SJSA1 (cell line): ENCODE measurements at places on chromosomes 7 and 10. TPM values are rescaled to one million over a fixed set of nuclear protein-coding genes. Genes with fewer than 3 reads are reported as not detected.
A peak's percentile ranks its signal among the peaks of the same experiment; 100 is the strongest.

DNA sequence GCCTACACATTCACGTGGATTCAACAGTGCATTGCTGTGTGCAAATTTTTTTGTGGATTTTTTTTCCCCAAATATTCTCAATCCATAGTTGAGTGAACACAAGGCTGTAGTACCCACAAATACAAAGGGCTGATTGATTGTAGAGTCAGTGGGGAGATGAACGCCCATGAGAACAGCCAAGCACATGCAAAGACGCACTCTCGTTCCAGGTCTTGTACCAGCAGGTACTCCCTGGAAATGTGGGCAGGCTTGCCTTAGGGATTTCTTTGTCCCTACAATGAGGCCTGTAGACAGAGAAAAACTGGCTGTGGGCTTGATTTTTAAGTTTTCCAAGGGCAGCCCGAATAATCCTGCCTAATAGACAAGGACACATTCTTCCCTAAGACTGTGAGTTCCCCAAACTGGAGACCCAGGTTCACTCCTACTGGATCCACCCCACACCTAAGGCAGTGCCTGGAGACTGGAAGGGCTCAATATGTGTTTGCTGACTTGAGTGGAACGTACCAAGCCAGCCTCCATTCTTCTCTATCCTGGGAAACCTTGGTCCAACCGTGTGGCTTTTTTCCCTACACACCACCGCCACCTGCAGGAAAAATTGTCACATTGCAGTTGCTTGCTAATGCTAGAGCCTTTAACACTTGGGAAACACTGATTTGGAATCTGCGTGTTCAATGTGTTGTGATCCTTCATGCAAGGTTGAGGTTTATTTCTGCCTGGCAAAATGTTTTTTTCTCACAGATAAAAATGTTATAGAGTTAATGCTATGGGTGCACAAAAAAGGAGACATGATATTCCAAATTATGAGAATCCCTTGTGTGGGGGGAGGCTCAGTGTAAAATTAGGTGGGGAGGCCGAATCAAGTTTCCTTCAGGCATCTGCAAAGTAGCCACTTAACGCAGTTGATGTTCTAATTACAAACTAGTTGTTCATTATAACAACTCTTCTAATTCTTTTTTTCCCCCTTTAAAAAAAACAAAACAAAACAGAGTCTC lies 49.3 kb downstream of the PPP1R17 start:
- no peaks in the 10 kb centered on the region for H3K36me3 ChIP-seq
- peak; percentile 15 for DNase-seq
- no peak overlapping the region for H3K4me3 ChIP-seq
- no peaks in the 10 kb centered on the region for H3K4me1 ChIP-seq
- no peak overlapping the region for H3K27ac ChIP-seq

GRCh38 chr10:110058212-110058611 lies 50.4 kb downstream of the ADD3 start:
- DNase-seq = no peak
- no peaks in the 10 kb centered on the region for H3K27me3 ChIP-seq
- H3K36me3 ChIP-seq = no peaks in the 10 kb centered on the region
- no peak overlapping the region for H3K4me3 ChIP-seq
- peaks cover 39% of the 10 kb centered on the region for H3K4me1 ChIP-seq

GRCh38 chr7:121079425-121080169 lies 91.1 kb downstream of the CPED1 start:
- H3K4me1 ChIP-seq = peaks cover 49% of the 10 kb centered on the region
- H3K4me3 ChIP-seq = no peak overlapping the region
- H3K36me3 ChIP-seq = peaks cover 11% of the 10 kb centered on the region
- H3K27me3 ChIP-seq = no peaks in the 10 kb centered on the region

GRCh38 chr10:86164174-86164774 lies 202.3 kb downstream of the GRID1 start:
- H3K27ac ChIP-seq = no peak overlapping the region
- no peaks in the 10 kb centered on the region for H3K4me1 ChIP-seq
- DNase-seq = no peak
- no peaks in the 10 kb centered on the region for H3K27me3 ChIP-seq
- H3K4me3 ChIP-seq = no peak overlapping the region
- H3K36me3 ChIP-seq = no peaks in the 10 kb centered on the region

The HECW1 gene
- 19.1 TPM in 2 replicates for total RNA-seq

The HMX2 gene
- 0.38 and 0.61 TPM in 2 replicates for total RNA-seq

The C10orf62 gene
- not detected in 2 replicates for total RNA-seq
